Calu3 (cell line): ENCODE measurements at places on chromosomes 2 and 18. TPM values are rescaled to one million over a fixed set of nuclear protein-coding genes. Genes with fewer than 3 reads are reported as not detected.

Gene SNRNP200
- total RNA-seq, result 140 and 143 TPM in 2 replicates

Gene GALNT3
- total RNA-seq, result 75.0 and 79.8 TPM in 2 replicates

Gene FOXD4L1
- 0.92 and 1.0 TPM in 2 replicates for total RNA-seq

Gene CD207
- not detected in 2 replicates for total RNA-seq

Gene DSG4
- total RNA-seq, result not detected in 2 replicates

Gene IKZF2
- 26.0 and 26.1 TPM in 2 replicates for total RNA-seq

Gene EXOC6B
- 26.4 and 26.6 TPM in 2 replicates for total RNA-seq
